ENCODE measurements at places on chromosomes 7 and 10.
A peak's percentile ranks its signal among the peaks of the same experiment; 100 is the strongest.

DNA sequence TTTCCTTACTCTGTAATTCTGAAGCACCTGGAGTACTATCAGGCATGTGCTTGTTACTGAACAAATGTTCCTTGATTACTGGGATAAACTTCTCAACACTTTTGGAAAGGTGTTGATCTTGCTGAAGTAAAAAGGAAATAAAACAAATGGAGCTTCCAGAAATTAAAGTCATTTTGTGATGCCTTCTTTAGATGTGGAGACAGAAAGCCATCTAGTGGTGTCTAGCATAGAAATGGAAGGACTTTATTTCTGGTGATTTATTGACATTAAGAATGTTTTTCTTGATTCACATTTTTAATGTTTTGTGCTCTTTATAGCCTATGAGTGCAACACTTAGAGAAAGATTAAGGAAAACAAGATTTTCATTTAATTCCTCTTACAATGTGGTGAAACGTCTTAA, 1.4 kb downstream of the SFR1 start:
- no peak for DNase-seq

- DNase-seq: no peak
Observed at GRCh38 chr7:70772891-70773290, 359.1 kb upstream of the GALNT17 start.

- DNase-seq: no peak
Observed at GRCh38 chr7:32092346-32092745, 22.1 kb upstream of the PDE1C start.

- peak; percentile 5 for DNase-seq
Observed at GRCh38 chr10:43229208-43230061, 37.4 kb downstream of the RASGEF1A start.
